NCI-H2227 treated with DMSO at 0.1 percent for 48 hours (cell line): ENCODE measurements at places on chromosomes 6 and 20.

GRCh38 chr6:6916598-6916997 is 191.2 kb upstream of the RREB1 start:
- no peak for DNase-seq

DNA sequence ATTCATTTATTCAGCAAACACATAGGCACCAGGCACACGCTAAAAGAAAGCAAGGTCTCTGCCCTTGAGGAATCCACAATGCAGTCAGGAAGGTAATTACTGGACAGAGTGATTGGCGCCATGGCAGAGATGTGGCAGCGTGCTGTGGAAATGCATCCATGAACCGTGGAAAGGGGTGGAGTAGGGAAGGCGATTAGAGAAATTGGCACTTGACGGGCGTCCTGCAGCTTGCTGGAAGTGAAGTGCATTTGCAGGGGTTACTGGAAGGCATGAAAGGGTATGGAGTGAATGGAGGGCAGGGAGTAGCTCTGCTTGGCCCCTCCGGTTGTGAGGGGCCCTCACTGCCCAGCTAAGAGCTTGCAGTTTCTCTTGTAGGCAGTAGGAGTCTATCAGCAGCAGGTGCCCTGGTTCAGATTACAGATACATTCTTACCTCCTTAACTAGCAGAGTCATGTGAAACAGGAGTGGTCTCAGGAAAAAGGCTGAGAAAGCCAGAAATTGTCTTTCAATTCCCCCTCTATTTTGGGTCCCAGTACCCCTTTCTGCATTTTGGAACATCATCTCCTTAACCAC is 122.5 kb upstream of the TIAM2 start:
- DNase-seq = peak; percentile 81

- DNase-seq = no peak
Measured at GRCh38 chr6:169395080-169395805, 141.6 kb upstream of the THBS2 start.

DNA sequence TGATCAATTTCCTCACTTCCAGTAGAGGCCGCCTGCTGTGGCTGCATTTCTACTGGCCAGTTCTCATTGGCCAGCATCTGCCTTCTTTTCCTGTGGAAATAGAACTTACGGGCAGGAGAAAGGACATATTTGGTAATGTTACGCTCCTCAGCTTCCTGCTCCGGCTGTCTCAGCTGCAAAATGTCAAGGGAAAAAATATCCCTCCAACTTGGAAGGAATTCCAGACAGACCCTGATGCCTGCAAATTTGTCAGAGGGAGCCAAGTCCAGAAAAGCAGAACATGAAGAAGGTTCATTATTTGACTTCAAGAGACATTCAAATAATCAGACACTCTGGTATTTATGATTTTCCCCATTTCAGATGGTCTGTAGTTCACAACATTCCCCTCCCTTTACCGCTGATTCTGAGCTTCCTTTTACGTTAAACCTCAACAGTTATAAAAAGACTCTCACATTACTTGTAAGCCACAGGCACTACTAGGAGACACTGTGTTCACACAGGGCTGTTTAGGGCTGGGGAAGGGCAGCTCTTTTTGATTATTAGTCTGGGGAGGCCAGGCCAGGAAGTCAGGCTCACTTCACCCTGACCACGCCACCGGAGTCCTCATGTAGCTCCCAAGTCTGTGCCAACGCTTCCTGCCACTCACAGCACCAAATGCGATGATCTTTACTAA is 179.6 kb upstream of the CCN2 start:
- DNase-seq = no peak

GRCh38 chr20:18225632-18226031 is 62.7 kb upstream of the ZNF133 start:
- DNase-seq = no peak
